ENCODE measurements at places on chromosomes 4 and X.

GRCh38 chr4:156781852-156782251 lies 189.7 kb downstream of the PDGFC start:
- peak; percentile 51 for DNase-seq

DNA sequence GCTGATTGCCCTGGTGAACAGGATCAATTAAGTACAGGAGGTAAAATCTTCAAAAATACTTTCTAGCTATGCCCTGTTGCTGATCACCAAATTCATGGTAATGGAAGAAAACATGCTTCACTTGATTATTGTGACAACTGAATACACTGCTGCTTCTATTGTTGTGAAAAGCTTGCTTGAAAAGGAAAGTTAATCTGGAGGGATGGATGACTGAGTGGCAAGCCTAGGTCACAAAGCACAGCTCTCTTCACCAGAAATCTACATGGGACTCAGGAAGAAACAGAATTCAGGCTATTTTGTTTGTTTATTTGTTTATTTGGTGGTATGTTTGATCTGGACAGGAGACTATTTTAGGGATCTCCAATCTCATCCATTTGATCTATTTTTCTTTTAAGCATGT lies 182.0 kb downstream of the MGST2 start:
- DNase-seq: no peak

- DNase-seq: no peak
These were observed 59.4 kb downstream of the QRFPR start for GRCh38 chr4:121321466-121321865.

GRCh38 chr4:173432430-173432829 lies 33.5 kb upstream of the SCRG1 start:
- DNase-seq: no peak

DNA sequence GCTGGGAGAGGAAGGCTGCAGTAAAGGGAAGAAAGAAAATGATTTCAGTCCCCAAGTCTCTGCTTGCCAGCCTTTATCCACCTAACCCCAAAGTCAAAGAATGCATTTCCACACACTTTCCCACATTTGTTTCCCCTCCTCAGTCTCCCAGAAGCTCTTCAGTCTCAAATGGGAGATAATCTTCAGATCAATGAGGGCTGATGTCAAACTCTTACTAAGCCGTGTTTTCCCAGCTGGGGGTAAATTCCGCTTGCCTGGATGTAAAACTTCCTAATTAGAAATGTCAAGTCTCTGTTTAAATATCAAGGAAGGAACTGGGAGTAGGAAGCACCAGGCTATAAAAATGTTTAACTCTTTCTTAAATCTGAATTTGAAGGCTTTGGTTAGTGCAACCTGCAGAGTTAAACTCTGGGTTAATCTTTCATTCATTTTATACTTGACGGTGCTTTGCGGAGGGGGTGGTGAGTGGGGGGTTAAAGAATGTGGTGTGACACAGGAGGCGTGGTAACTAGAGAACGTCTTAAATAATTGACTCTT lies 601.4 kb upstream of the ACTRT1 start:
- DNase-seq: no peak

DNA sequence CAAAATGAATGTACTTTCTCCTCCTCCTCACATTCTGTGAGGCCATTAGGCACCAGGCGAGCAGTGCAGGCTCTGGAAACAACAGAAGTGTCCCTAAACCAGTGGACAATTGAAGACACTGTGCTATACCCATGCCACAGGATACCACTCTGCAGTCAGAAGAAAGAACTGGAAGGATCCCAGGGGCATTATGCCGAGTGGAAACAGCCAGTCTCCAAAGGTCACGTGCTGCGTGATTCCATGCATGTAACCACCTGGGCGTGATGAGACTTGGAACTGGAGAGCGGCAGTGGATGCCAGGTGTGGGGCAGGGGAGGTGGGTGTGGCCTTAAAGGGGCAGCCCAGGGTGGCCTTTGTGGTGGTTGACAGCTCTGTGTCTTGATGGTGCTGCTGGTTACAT lies 139.4 kb downstream of the EVC2 start:
- DNase-seq: no peak

GRCh38 chrX:104137496-104137895 lies 19.3 kb downstream of the SLC25A53 start:
- no peak for DNase-seq

DNA sequence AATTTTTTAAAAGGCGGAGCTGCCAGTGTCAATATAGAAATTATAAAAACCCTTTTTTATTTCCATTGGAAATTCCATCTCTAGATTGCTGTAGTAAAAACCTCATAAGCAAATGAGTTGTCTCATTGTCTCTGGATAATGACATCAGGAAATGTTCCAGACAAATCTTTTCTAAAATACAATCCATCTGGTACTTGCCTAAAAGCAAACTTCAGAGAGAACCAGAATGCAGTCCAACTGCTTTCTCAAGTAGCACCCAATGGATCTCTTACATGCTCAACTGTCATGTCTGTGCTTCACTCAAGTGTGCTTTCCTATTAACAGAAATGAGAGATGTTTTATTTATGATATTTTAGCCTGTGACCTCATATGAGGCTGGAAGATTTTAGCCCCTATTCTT lies 399.6 kb upstream of the NDST3 start:
- DNase-seq: no peak

- DNase-seq: no peak
These were observed 6.3 kb upstream of the NKX1-1 start for GRCh38 chr4:1412376-1413203.

DNA sequence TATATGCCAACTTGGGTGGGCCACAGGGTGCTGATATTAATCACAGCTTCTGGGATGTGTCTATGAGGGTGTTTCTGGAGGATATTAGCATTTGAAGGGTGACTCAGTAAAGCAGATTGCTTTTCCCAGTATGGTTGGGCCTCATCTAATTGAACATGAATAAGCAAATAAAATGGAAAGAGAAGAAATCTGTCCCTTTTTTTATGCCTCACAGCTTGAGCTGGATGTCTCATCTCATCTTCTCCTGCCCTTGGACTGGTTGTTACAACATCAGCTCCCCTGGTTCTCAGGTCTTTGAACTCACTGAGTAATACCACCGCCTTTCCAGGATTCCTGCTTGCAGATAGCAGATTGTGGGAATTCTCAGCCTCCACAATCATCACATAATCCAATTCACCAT lies 1149.2 kb downstream of the PCDH18 start:
- no peak for DNase-seq

GRCh38 chrX:44261286-44261685 lies 82.2 kb downstream of the EFHC2 start:
- no peak for DNase-seq

GRCh38 chr4:174764105-174764729 lies 64.8 kb downstream of the GLRA3 start:
- no peak for DNase-seq

- DNase-seq: no peak
These were observed at the start of gene DCAF12L2 for GRCh38 chrX:126165721-126166461. Gene DCAF12L2 (minus strand): TSS chrX:126166289. CDS start chrX:126165924, 365 bp downstream.

GRCh38 chr4:118282692-118283091 lies 70.1 kb downstream of the PRSS12 start:
- no peak for DNase-seq

- no peak for DNase-seq
These were observed 733.7 kb upstream of the FRG1 start for GRCh38 chr4:189206953-189207352.
